ENCODE measurements at places on chromosomes 2 and 18.

GRCh38 chr2:189646521-189646920 is 14.7 kb upstream of the ASNSD1 start:
- DNase-seq: no peak

DNA sequence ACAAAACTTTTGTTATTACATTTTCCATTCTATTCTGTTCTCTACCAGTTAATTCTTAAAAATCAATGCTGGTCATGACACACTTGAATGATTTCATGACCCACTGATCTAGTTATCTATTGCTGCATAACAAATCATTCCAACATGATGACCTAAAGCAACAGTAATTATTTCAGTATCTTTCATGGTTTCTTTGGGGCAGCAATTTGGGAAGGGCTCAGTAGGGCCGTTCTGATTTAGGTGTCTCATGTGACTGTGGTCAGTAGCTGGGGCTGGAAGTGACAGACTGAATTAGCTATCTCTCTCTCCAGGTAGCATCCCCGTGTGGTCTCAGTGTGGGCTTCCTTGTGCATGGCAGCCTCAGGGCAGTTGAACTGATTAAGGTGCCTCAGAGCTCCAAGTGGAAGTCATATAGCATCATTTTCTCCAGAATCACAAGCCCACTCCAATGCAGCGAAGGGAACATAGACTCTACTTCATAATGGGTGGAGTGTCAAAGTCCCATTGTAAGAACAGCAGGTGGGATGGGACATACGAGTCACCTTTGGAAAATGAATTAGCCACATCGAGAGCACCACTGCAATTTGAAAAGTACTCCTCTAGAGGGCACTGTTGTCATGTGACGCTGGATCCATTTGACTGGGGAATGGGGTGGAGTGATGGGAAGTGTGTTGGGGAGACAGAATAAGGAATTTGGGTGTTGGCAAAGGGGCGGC is 39.1 kb upstream of the FAM136A start:
- DNase-seq: peak; percentile 51

GRCh38 chr2:33406622-33407021 is 69.8 kb upstream of the RASGRP3 start:
- peak; percentile 53 for DNase-seq

GRCh38 chr18:21928925-21929324 is 188.3 kb downstream of the MIB1 start:
- DNase-seq: no peak

DNA sequence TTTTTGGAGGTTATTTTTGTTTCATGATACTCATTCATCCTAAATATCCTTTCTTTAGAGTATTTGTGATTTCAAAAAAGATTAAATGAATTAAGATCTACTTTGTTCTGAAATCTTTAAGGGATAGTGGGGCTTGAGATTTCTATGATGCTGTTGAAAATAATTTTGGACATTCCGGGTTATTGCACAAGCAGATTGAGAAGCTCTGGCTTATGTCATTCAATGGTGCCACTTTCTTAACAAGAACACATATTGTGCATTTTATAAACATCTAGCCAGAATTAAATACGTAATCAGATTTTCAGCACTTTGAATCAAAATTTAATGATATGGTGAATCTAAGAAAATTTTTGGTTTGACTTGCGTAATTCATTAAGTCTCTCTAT is 207.7 kb upstream of the COL3A1 start:
- DNase-seq: no peak

DNA sequence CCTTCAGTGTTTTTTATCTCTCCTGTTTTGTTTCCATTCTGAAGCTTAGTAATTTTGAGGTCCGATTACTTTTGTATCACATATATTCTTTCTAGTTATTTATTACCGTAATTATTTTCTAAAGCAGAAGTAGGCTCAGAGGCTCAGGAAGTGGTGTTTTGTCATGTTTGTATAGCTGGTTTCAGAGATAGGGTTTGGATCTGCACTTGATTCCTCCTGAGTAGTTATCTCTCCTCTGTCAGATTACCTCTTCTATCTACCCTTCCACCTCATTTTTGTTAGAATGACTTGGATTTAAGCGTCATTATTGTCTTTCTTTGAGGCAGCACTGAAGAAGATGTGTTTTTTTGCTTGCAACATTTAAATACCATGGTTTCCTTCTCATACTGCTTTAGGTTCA is 95.4 kb downstream of the MTA3 start:
- no peak for DNase-seq

DNA sequence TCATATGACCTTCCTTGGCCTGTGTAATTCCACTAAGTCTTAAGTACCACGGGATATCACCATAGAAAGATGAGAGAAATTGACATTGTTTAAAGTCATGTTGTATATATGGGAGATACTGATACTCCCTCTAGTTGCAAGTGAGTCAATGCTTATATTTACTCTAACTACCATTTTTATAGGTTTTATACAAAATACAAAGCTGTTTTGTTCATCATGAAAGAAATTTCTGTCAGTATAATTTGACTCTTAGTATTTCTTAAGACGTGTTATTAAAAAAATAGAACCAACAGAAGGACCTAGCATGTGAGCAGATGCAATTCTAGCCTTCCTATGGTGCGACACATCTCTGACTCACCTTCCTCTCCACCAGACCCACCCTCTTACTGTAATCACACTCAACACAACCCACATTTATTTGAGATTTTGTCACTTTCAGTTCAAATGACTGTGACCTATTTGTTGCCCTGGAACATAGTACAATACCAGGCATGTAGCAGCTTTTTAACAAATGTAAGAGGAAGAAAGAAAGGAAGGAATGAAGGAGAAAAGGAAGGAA is 453.1 kb downstream of the CMPK2 start:
- no peak for DNase-seq

DNA sequence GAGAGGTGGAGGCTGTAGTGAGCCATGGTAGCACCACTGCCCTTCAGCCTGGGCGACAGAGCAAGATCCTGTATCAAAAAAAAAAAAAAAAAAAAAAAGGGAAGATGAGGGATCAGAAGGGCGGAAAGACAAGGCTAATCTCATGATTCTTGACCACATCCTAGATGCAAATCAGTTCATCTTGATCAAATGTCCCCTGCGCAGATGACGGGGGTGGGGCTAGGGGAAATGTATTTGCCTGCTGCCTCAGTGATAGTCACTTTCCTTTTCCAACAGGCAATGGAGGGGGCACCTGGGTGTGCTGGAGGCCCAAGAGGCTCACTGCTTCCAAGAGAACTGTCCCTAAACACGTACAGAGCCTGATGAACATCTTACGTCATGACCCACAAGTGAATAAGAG is 3.7 kb upstream of the EMILIN2 start:
- DNase-seq: no peak

DNA sequence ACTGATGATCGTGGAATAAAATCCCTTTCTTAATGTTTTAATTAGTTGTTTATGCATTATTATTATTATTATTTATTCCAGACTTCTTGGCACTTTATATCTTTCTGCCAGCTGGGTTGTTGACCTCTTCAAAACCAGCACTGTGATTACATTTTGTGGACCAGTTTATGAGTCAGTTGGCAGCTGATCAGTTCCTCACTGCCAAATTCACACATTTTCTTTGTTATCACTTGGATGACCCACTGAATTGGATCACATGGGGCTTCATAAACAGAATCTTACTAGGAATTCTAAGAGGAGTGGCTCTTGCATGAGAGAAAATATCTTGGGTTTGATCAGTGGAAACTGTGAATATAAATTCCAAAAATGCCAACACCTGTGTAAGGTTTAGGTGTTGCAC is 321.8 kb upstream of the SPRED2 start:
- no peak for DNase-seq

DNA sequence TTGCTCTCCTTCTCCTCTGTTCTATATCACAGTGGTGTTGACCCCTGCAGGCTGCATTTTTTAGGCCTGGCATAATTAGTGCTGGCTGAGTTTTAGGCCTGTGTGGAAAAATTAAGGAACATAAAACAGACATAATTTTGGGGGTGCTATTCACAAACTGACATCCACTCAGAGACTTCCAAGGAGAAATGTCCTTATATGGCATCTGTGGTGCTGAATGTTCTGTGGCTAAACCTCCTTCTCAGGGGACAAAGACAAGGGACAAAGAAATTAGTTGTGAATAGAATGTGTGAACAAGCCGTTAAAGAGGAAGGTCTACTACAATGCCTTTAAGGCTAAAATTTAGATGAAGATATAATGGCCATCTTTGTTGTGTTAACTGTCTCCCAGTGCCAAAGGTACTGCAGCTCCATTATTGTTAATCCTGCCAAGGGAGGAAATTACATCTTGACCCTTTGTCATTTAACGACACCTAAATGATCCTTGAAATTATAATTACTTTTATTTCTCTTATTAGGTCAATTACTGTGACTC is 870.0 kb upstream of the CHAC2 start:
- no peak for DNase-seq

DNA sequence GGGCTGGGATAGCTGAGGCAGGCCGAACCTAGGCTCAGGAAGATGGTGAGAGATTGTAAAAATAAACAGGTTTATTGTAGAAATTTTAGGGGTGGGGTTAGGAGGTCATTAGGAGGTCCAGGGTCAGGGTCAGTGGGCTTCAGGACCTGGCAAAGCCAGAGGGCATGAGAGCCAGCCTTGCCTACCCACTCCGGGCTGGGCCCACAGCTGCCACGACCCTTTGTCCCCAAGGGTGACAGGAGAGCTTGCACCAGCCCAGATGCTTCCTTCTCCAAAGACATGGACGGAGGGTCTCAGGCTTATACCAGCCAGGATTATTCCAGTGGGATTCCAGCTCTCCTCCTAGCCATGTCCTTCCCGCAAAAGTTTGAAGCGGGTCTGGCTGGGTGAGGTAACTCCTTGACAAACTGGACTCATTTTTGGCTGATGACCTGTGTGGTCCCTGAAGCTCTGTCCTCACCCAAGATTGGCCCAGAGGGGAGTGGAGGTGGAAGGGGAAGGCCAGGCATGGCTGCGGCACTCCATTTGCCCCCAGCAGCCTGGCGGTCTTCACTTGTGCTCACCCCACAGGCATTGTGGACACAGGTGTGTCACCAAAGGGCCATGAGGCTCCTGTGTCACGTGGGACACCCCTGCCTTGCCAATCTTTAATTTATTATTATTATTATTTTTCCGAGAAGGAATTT is 23.8 kb upstream of the ATOH8 start:
- no peak for DNase-seq

GRCh38 chr2:16655905-16656642 is 9.6 kb downstream of the CYRIA start:
- no peak for DNase-seq

DNA sequence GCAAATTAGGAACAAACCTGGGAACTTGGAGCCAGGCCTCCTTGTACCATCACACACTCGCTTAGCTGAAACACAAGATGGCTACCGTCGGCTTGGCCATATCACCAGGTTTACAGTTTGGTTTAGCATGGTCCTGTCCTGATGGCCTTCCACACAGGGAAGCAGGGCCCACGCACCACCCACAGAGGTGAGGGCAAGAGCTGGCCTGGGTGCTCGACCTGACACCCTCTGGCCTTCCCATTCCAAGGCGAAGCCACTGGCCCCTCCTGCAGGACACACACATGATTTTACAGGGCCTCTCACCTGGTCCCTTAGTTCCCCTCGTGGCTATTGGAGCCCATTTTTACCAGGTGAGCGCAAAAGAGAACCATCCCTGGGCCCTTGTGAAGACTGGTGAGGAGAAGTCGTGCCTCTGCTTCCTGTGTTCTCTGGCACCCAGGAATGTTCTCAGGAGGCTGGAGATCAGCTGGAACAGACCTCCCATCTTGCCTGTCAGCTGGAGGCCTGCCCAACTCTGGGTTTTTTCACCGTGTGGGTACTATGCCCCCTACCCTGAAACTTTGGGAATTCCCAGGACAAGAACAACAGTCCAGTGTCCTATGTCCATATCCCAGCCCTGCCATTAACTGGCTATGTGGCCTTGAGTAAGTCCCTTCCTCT is 53.0 kb upstream of the FOSL2 start:
- no peak for DNase-seq

DNA sequence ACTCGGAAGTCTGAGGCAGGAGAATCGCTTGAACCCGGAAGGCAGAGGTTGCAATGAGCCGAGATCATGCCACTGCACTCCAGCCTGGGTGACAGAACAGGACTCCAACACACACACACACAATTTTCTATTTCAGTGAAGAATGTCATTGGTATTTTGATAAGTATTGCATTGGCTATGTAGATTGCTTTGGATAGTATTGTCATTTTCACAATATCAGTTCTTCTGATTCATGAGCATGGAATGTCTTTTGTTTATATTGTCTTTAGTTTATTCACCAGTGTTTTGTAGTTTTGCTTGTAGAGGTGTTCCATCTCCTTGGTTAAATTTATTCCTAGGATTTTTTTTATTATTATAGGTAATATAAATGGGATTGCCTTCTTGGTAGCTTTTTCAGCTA is 693.4 kb upstream of the SYT4 start:
- no peak for DNase-seq

DNA sequence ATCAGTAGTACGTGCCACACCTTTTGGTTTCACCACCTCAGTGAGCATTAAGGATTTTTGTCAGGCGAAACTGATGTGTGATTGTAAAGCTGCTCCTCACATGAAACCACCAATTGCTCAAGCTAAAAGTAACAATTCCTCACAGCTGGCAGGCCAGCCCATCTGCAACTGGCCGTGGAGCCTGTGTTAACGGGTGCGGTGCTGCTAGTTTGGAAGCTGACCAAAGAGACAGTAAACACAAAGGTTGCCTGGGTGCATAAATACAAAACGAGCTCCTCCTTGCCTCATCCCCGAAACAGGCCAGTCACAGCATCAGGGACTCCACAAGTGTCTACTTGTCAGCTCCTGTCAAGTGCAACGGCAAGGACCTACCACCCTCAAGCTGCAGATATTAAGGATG is 32.0 kb downstream of the LGALSL start:
- no peak for DNase-seq

- DNase-seq: no peak
These were observed at the start of gene EVA1A for GRCh38 chr2:75560768-75561565. TSS of gene EVA1A (minus strand) at chr2:75560939. CDS start at chr2:75518140, 42,799 bp downstream.

- no peak for DNase-seq
These were observed 781.9 kb upstream of the ID2 start for GRCh38 chr2:7899923-7900322.

DNA sequence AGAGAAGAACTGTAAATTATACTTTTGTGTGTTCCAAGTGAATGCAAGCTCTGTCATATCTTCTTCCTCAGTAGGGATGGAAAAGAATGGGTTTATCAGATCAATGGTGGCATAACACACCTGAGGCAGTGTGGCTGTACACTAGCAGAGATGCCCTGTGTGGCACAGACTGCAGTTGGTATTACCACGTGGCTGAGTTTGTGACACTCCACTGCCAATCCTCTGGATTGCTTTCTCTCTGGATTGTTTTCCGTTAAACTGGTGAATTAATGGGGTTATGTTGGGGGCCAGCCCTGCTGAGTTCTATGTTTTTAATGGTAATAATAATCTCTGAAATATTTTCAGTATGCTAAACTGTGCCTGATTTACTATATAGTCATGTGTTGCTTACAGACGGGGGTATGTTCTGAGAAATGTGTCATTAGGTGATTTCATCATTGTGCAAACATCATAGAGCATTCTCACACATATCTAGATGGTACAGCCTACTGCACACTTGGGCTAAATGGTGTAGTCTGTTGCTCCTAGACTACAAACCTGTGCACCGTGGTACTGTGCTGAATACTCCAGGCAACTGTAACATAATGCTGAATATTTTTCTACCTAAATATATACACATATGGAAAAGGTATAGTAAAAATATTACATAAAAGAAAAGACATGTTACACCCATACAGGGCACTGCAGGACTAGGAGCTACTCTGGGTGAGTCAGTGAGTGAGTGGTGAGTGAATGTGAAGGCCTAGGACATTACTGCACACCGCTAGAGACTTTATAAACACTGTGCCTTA is 84.7 kb upstream of the ST6GAL2 start:
- DNase-seq: no peak

- DNase-seq: no peak
These were observed 55.5 kb downstream of the MTHFD2 start for GRCh38 chr2:74253971-74254310.

- DNase-seq: no peak
These were observed 1.4 kb downstream of the ARL4C start for GRCh38 chr2:234495251-234496054.

All from SJCRH30 (cell line).